ENCODE measurements at places on chromosomes 5 and 9. TPM values are rescaled to one million over a fixed set of nuclear protein-coding genes. Genes with fewer than 3 reads are reported as not detected.

DNA sequence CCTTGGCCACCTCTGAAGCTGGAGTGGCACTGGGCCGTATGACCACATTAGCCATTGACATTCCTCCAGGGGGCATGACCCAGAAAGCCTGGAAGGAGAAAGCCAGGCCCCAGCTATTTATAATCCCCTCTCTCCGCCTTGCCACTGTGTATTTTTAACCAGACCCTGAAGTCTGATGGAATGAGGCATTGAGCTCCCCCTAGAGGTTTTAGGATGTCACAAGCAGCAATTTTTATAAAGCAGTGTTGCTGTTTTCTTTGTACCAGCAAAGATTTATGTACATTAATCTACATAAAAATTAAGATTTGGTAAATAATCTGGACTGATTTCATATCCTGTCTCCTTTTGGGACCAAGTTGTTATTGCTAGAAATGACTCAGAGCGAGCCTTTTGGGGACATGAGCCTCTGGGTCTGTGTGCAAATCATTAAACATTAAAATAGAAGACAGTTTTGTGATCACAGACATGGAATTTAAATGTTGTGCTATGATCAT lies 127.1 kb downstream of the TRIO start:
- DNase-seq = no peak

GRCh38 chr9:130239741-130240241 lies 25.8 kb upstream of the HMCN2 start:
- no peak for DNase-seq

GRCh38 chr9:34114436-34114835 lies 12.1 kb downstream of the DCAF12 start:
- DNase-seq = no peak

The DIRAS2 gene
- total RNA-seq = not detected

DNA sequence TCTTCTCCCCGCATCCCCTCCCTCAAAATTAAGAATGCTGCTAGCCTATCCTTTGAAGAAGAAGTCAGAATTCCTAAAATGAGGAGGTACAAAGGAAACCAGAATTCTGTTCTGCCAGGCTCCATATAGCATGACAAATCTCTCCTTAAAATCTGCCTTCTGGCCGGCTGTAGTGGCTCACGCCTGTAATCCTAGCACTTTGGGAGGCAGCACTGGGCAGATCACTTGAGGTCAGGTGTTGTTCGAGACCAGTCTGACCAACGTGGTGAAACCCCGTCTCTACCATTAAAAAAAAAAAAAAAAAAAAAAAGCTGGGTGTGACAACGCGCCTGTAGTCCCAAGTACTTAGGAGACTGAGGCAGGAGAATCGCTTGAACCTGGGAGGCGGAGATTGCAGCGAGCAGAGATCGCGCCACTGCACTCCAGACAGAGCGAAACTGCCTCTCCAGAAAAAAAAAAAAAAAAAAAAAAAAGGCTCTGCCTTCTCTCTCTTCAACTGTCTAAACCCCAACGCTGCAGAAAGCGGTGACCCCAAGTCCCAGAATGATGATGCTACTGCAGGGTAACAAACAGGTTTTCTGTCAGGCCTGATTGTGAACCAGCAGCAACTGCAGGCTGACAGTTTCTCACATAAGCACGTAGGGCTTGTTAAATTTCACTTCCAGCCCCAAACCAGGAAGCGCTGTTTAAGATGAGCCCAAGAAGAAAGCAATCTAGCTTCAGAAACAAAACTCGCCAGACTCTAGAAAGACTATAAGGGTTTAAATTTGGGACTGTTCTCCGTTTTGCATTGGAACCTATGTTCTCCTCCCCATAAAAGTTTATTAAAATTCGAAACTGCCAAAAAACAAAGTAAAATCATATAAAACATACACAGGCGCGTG lies 963 bp upstream of the CAST start:
- peak; percentile 50 for DNase-seq

DNA sequence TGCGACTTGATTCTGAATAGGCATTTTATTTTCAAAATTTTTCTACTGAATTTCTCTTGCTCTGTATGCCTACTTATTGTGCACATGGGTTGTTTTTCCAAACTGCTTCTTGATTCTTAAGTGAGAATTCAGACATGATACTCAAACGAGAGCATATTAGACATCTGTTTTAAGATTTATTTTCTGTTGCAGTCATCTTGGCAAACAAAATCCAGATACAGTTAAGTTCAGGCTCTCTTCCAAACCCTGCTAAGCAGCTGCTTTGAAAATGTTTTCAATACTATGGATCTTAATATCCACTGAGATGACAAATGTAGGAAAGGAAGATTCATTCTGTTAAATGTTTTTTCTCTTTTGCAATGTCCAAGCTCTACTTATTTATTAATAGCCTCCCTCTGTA lies 4.5 kb downstream of the TMEM215 start:
- no peak for DNase-seq

DNA sequence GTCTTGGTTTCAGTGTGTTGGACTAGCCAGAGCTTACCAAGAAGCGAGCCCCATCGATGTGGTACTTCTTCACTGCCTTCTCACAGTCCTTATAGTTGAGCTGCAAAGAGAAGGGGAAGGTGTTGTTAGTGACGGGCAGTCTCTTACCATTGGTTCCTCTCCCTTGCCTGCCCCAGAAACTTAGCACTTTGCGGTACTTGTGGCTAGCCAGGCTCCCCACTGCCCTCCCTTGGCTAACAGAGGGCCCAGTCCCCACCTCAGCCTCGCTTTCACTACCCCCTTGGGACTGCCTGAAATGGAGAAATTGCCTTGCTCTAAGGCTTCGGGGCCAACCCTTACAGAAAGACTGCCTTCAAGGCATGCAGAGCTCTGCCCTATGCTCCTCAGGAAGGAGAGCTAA lies 4.3 kb downstream of the LCP2 start:
- DNase-seq = peak; percentile 60

DNA sequence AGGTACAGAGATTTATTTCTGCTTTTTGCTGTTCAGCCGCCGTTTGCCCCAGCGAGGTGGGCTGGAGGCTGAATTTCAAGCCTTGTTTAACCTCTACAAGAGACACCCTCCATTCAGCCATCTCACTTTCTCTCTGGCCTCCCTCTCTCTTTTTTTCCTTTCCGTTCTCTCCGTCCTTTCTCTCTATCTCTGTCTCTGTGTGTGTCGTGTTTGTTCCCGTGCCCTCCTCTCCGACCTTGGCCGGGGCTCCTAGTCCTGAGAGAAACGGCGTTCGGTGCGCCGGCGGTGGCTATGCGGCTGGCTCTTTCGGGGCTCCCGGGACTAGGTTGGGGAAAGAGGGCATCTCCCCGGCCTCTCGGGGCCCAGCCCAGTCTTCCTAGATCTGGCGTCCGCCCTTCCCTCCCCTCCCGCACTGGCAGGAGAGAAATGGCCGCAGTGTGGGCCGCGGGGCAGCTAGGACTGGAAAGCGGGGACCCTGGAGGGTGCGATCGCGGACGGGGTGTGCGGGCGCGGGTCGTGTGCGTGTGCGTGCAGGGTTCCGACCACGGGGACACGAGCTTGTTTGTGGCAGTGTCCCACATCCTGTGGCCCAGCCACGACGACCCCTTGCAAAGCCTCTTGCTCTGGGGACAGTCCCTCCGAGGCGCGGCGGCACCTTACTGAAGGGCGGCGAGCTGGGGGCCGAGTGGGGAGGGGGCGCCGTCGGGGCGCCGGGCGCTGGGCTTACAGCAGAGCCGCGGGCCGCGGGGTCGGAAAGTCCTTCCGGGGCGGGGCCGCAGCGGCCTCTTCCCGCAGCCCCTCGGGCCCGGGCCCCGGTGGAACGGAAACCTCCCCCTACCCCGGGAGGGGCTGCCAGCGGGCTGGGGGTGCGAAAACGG lies 5.7 kb downstream of the LHX2 start:
- no peak for DNase-seq

- no peak for DNase-seq
These were observed 1647.4 kb upstream of the C9orf72 start for GRCh38 chr9:29220596-29221251.

DNA sequence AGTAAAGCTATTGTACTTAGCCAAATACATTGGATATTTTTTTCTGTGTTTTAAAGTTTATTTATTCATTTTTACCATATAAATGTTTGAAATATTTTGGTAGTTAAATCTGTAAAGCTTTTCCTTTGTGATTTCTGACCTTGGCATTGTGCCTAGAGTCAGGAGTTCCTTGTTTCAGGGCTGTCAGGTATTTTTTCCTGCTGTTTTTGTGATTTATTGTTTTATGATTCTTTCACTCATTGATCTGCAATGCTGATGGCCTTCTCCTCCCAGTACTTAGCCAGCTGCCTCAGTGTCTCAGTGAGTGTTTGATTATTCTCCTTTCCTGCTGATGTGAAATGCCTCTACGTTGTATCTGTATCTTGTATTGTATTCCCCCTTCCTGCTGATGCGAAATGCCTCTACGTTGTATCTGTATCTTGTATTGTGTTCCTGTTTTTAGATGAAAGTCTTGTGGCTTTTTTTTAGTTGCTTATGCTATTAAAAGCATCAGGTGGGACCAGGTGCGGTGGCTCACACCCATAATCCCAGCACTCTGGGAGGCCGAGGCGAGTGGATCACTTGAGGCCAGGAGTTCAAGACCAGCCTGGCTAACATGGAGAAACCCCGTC lies 61.0 kb downstream of the EHMT1 start:
- DNase-seq = no peak

The BTNL8 gene
- total RNA-seq = 0.18 TPM

The FAM221B gene
- total RNA-seq = not detected

- no peak for DNase-seq
These were observed 133.9 kb downstream of the LHFPL2 start for GRCh38 chr5:78514427-78515330.

DNA sequence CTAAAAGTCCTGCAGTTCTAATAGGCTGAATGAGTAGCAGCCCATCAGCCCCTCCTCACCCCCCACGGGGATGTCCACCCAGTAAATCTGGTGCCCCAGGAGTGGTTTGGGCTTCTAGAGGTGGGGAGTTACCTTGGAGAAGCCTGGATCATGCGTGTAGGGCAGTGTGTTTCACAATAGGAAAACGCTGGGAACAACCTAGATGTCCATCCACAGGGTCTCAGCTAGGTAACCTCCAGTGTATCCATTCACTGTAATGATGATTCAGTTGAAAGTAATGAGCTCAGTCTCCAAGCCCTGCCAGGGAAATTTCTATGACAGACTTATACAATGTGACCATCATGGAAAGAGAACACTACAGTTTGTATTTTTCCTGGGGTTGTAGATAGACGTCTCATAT lies 51.8 kb downstream of the NDST1 start:
- no peak for DNase-seq

The RANBP17 gene
- not detected for total RNA-seq

The DDX4 gene
- total RNA-seq = 0.09 TPM

The LIFR gene
- total RNA-seq = 0.25 TPM

DNA sequence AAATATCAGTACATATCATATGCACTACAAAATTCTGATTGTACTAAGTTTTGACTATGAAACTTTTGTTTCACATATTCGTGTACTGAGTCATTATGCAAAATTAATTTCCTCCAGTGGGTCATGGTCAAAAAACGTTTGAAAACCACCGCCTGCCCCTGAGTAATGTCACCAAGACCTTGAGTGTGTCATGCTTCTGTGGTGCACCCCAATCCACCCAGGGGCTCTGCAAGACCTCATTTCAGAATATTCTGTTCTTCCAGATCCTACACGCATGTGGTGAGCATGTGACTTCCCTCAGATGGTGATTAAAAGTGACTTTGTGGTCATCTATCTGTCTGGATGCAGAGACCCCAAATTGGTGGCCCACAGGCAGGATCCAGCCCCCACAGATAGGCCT lies 31.0 kb downstream of the ABLIM3 start:
- no peak for DNase-seq

The PPP1R2B gene
- total RNA-seq = 0.66 TPM

DNA sequence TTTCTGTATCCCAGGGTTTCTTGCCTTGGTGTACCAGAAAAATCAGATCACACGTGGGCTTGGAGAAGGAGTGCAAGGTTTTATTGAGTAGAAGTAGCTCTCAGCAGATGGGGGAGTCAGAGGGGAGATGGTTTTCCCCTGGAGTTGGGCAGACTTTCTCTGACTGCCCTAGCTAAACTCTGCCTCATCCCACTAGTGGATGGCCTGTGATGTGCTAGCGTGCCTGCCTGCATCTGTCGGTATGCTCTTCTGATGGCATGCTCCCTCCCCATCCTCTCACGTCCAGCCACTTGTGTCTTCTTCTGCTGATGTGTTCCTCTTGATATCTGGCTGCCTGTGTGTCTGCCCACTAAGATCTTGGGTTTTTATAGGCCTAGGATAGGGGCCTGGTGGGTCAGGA lies 616.1 kb upstream of the RGMB start:
- no peak for DNase-seq
